ENCODE measurements at places on chromosomes 11 and 22.

DNA sequence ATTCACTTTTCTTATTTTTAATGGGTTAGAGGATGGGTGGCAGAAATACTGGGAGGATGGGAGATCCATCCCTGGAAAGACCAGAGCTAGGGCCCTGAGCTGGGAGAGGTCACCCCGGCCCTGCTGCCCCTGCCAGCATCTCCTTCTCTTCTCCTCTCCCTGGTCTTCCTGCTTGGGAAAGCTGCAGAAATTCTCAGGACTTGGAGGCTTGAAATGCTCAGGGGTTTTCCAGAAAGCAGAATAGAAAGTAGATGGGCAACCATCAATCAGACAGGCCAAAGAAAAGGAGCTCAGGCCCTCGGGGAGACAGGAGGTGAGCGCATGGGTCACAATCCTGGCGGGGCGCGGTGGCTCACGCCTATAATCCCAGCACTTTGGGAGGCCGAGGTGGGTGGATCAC is 1.5 kb downstream of the APOBEC3H start:
- DNase-seq: no peak

- DNase-seq: no peak
Measured at GRCh38 chr22:23302171-23303002, 122.1 kb downstream of the BCR start.

- DNase-seq: no peak
Measured at GRCh38 chr11:10441652-10442503, 13.2 kb upstream of the AMPD3 start.

- DNase-seq: no peak
Measured at GRCh38 chr11:66701432-66702240, 23.9 kb upstream of the RBM4B start.

DNA sequence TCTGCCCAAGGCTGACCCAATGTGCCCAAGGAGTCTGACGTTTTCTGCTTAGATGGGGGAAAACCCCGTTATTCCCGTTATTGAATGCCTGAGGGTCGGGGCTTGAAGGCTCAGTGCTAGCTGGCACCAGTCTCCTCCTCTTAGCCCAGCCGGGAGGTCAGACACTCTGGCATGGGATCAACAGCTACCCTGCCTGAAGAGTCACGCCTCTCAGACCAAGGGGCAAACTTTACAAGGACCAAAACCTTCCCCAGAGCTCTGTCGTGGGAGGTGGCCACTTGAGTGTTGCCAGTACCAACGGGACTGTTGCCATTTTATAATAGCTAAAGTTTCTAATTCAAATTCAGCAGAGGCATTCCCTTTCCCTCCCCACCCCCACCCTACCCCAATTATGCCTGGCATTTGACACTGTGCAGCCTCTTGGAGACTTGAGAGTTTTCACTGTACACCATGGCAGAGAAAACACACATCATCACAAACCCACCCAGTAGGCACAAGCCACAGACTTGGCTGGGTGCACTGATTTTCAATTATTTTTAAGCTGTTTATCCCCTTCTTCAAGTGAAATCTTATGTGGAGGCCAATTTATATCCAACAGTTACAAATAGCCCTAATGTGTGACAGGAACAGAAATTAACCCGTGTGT is 137.5 kb upstream of the SYT13 start:
- DNase-seq: no peak

DNA sequence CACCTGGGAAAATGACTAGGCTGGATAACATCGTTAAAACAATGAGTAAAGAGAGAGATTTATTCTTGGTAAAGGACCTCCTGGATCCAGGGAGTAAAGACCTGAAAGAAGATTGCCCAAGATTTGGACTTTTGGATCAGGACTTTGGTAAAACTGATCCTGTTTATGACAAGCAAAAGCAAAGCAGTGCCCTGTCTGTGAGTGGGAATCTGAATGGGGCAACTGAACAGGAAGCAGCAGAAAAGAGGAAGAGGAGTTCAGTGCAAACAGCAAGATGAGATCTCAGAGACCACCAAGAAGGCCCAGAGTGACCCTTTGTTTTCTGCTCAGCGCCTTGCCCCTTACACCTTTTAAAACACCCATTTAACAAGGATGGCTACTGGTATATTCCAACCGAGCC is 122.0 kb downstream of the VPREB1 start:
- DNase-seq: no peak

Data from DMS153 (cell line).